Esophagus squamous epithelium (tissue), 5 donors: ENCODE measurements at places on chromosomes 11 and 22. TPM values are rescaled to one million over a fixed set of nuclear protein-coding genes. Genes with fewer than 3 reads are reported as not detected.

- no peak overlapping the region for H3K4me3 ChIP-seq
- H3K27me3 ChIP-seq = peaks cover 41% of the 10 kb centered on the region
- H3K27ac ChIP-seq = no peak overlapping the region
- H3K4me1 ChIP-seq = peaks cover 33% of the 10 kb centered on the region
- H3K36me3 ChIP-seq = no peaks in the 10 kb centered on the region
- DNase-seq = no peak
These were observed 4.6 kb downstream of the NLRP6 start for GRCh38 chr11:282630-283360.

DNA sequence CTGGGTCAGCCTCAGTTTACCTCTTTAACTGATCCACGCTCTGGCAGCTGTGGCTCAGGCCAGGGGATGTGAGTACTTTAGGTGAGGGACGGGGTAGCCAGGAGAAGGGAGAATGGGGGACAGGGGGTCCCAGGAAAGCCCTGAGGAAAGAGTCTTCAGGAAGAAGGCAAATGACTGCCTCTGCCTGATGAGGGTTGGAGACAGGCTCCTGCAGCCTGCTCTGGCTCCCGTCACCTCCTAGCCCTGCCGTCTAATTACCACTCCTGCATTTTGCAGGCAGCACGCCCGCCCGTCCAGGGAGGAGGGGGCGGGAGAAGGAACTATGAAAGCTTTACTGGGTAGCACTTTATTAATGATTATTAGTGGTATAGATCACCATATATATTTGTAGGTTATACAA is 116.6 kb downstream of the CEP164 start:
- no peak overlapping the region for H3K27ac ChIP-seq
- H3K4me3 ChIP-seq = no peak overlapping the region
- no peaks in the 10 kb centered on the region for H3K36me3 ChIP-seq

DNA sequence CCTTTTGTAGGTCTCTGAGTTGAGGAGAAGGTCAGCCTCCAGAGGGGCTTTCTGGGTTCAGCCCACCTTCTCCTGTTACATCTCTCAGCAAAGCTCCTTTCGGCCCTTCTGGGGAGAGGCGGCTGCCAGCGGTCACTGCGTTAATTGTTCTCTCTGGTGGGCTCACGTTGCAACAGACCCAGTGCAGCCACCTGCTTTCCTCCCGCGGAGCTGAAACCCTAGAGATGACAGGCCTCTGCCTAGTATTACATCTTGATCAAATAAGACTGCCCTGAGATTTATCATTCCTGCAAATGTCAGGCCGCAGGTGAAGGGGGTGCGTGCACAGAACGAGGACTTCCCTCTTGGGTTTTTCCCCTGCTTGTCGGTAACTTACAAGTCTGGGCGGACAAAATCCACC is 43.2 kb upstream of the CREB3L1 start:
- no peaks in the 10 kb centered on the region for H3K36me3 ChIP-seq
- no peak for DNase-seq
- H3K4me1 ChIP-seq = peaks cover 26% of the 10 kb centered on the region
- no peaks in the 10 kb centered on the region for H3K27me3 ChIP-seq
- H3K4me3 ChIP-seq = no peak overlapping the region

DNA sequence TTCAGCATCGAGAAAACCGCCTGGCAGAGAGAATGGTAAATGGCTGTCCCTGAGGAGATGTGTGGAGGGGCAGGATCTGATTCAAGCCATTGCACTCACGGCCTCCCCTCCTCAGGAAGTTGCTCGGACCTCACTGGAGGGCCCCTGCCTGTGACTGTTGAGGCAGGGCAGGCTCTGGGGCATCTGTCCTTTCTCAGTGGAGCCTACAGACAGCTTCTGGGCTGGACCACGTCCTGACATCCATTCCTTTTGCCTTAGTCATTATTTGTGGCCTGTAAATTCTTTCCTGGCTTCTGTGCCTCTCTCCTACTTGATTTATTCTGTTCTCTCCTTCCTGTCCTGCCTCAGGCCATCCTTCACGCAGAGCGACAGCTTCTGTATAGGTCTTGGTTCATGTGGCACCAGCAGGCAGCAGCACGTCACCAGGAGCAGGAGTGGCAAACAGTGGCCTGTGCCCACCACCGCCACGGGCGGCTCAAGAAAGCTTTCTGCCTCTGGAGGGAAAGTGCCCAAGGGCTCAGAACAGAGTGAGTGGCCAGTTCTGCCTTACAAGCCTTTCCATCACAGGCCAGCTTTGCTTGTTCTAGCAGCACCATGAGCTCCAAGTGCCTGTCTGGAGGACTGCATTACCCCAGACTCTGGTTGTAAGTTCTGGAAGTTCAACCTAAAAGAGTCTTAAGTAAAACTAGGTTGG is 59.6 kb downstream of the PISD start:
- H3K4me1 ChIP-seq = no peaks in the 10 kb centered on the region
- H3K4me3 ChIP-seq = no peak overlapping the region
- no peak overlapping the region for H3K27ac ChIP-seq
- H3K36me3 ChIP-seq = peaks cover 37% of the 10 kb centered on the region
- no peak for DNase-seq
- no peaks in the 10 kb centered on the region for H3K27me3 ChIP-seq

DNA sequence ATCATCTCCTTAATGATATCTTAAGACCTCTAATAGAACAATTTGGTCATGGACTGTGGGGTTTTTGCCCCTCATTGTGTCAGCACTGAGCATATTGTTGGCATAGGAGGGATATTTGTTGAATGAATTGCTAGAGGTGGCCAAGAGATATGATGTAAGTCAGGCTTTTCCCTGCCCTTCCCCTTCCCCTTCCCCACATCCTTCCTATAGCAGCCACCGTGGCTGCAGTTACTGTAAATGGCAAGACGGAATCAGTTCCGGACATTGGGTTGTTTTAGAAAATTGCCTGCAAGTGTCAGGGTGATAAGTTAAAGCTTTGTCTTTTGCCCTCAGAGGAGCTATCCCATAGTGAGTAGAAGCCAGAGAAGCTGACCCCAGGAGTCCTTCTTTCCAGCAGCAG is 23.0 kb downstream of the LIMK2 start:
- H3K27me3 ChIP-seq = no peaks in the 10 kb centered on the region
- no peak for DNase-seq
- H3K4me3 ChIP-seq = no peak overlapping the region
- no peak overlapping the region for H3K27ac ChIP-seq

GRCh38 chr22:32909581-32910428 is 108.3 kb downstream of the TIMP3 start:
- H3K27ac ChIP-seq = no peak overlapping the region
- DNase-seq = no peak
- peaks cover 6% of the 10 kb centered on the region for H3K27me3 ChIP-seq
- H3K36me3 ChIP-seq = no peaks in the 10 kb centered on the region

- no peak overlapping the region for H3K4me3 ChIP-seq
- DNase-seq = no peak
These were observed 886.4 kb downstream of the BRD1 start for GRCh38 chr22:48941033-48941902.

DNA sequence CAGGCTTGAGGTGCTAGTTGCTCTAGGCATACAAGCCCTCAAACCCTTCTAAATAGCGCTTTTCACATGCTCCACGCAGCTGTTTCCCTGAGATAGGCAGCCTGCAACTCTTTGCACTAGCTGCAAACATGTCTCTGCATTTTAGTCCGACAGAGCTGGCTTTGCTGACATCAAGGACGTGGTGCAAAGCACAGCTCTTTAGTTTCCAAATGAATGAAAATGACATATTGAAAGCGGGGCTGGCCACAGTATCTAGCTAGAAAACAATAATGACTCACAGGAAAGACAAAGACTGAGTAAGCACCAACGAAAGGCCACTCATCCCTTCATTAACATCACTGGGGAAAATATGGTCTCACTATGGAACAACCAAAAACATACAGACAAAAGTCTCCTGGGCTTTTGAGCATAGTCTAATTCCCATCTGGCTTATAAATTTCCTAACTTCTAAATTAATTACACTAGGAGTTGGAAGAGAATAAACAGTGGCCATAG is 15.3 kb upstream of the ZC3H12C start:
- H3K27ac ChIP-seq = no peak overlapping the region
- no peaks in the 10 kb centered on the region for H3K27me3 ChIP-seq
- H3K4me1 ChIP-seq = peaks cover 9% of the 10 kb centered on the region
- DNase-seq = no peak
- H3K36me3 ChIP-seq = no peaks in the 10 kb centered on the region

DNA sequence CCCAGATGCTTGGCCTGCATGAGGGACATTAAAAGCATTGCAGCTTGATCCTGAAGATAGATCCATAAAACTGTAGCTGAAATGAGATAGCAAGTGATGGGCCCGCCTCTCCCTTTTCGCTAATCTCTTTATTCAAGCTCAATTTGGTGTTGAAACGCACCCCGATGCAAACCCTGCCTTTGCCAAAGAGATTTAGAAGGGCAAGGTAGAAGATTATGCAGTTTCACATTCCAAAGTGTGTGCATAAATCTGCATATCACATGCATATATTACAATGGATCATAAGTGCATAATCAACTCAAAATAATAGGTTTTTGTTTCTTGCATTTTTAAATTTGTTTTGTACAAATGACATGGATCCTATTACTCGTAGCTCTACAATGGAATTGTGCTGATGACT is 80.1 kb upstream of the SHANK2 start:
- no peaks in the 10 kb centered on the region for H3K4me1 ChIP-seq
- H3K27me3 ChIP-seq = no peaks in the 10 kb centered on the region
- H3K36me3 ChIP-seq = no peaks in the 10 kb centered on the region
- H3K4me3 ChIP-seq = no peak overlapping the region
- DNase-seq = no peak

- H3K27ac ChIP-seq = no peak overlapping the region
- no peaks in the 10 kb centered on the region for H3K36me3 ChIP-seq
- no peak overlapping the region for H3K4me3 ChIP-seq
- H3K27me3 ChIP-seq = peaks cover 32% of the 10 kb centered on the region
- no peaks in the 10 kb centered on the region for H3K4me1 ChIP-seq
- DNase-seq = no peak
These were observed 107.7 kb upstream of the B3GAT1 start for GRCh38 chr11:134519788-134520187.

DNA sequence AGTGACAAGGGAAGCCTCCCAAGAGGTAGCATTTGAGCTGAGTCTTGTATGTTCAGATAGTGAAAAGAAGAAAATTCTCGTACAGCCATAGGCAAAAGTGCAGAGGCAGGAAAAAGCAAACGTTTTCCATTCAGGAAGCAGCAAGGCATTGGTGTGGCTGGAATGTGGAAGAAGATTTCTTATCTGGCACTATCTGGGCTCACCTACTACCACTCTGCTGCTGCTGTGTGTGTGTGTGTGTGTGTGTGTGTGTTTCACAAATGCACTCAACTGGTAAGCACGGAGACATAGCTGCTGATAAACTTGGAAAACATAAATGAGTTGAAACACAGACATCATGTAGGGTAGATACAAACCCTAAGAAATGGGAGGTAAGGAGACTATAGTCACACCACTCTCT is 92.8 kb upstream of the ARHGAP42 start:
- H3K27ac ChIP-seq = no peak overlapping the region
- no peak for DNase-seq
- no peaks in the 10 kb centered on the region for H3K36me3 ChIP-seq
- peaks cover 4% of the 10 kb centered on the region for H3K4me1 ChIP-seq
- H3K27me3 ChIP-seq = no peaks in the 10 kb centered on the region

DNA sequence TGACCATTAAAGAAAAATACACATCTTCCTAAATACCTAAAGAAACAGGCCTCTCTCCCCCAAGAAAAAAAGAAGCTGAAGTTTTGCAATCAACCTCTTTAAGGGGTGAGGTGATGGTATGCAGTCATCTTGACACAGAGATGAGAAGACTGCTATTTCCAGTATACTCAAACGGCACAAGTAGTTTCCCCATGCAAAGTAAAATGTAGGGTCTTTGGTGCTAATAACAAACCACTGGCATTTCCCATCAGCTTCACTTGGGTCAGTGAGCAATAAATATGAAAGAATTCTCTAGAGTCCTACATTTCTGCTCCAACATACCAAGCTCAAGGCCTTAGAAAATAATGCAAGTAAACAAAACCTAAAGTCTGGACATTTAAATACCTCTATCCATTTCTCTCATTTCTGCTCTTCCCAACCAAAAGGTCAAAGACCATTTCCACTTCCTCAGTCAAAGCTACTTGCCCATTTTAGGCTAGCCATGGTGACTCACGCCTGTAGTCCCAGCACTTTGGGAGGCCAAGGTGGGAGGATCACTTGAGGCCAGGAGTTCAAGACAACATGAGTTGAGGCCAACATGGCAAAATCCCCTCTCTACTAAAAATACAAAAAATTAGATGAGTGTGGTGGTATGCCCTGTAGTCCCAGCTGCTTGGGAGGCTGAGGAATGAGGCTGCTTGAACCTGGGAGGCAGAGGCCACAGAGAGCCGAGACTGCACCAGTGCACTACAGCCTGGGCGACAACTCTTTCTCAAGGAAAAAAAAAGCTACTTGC is 39.5 kb upstream of the CHRNA10 start:
- DNase-seq = no peak
- no peak overlapping the region for H3K27ac ChIP-seq
- peaks cover 15% of the 10 kb centered on the region for H3K36me3 ChIP-seq
- no peaks in the 10 kb centered on the region for H3K27me3 ChIP-seq
- H3K4me3 ChIP-seq = no peak overlapping the region

GRCh38 chr11:6864438-6864837 is 1.6 kb downstream of the OR10A2 start:
- H3K36me3 ChIP-seq = no peaks in the 10 kb centered on the region
- no peak overlapping the region for H3K4me3 ChIP-seq
- H3K4me1 ChIP-seq = no peaks in the 10 kb centered on the region
- no peak for DNase-seq
- H3K27me3 ChIP-seq = no peaks in the 10 kb centered on the region

- no peaks in the 10 kb centered on the region for H3K27me3 ChIP-seq
- no peak overlapping the region for H3K4me3 ChIP-seq
- no peaks in the 10 kb centered on the region for H3K36me3 ChIP-seq
- DNase-seq = no peak
- peaks cover 7% of the 10 kb centered on the region for H3K4me1 ChIP-seq
These were observed 63.4 kb downstream of the TSPAN18 start for GRCh38 chr11:44790211-44790610.

- DNase-seq = no peak
- H3K36me3 ChIP-seq = peaks cover 10% of the 10 kb centered on the region
- H3K4me1 ChIP-seq = peaks cover 62% of the 10 kb centered on the region
- H3K4me3 ChIP-seq = no peak overlapping the region
- H3K27ac ChIP-seq = no peak overlapping the region
These were observed 10.8 kb downstream of the ST14 start for GRCh38 chr11:130170345-130170744.

GRCh38 chr11:63595296-63595695 is 18.9 kb downstream of the PLAAT3 start:
- no peaks in the 10 kb centered on the region for H3K27me3 ChIP-seq
- H3K4me3 ChIP-seq = no peak overlapping the region
- H3K27ac ChIP-seq = no peak overlapping the region
- H3K36me3 ChIP-seq = peaks cover 19% of the 10 kb centered on the region
- no peaks in the 10 kb centered on the region for H3K4me1 ChIP-seq
- no peak for DNase-seq

DNA sequence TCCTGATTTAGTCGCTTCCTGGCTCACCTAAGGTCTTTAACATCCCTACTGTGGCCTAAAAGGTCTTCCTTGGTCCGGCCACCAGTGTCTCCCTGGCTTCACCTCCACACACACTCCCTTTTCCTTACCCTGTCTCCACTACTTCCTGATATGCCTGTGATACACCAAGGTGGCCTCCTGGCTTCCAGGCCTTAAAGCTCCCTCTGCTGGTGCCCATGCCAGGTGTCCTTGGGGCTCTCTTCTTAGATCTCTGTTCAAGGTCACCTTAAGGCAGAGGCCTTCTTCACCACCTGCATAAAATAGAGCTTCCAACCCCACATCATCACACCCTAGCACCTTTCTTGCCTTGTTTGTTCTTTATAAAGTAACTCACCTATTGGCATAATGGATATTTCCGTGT is 787.7 kb downstream of the NTM start:
- no peak for DNase-seq
- H3K27me3 ChIP-seq = no peaks in the 10 kb centered on the region
- no peaks in the 10 kb centered on the region for H3K36me3 ChIP-seq

Gene UBXN1
- 91.6 TPM for total RNA-seq

Gene AQP11
- 0.19 TPM for total RNA-seq

Gene BLID
- total RNA-seq = not detected

Gene TSGA10IP
- total RNA-seq = not detected

Gene RAB39A
- 0.13 TPM for total RNA-seq

Gene IGLL1
- total RNA-seq = not detected
